ENCODE measurements at places on chromosomes 2 and 18. TPM values are rescaled to one million over a fixed set of nuclear protein-coding genes. Genes with fewer than 3 reads are reported as not detected.

The ALPG gene
- total RNA-seq = not detected

The CHRNA1 gene
- total RNA-seq = 0.10 TPM

The CNDP1 gene
- total RNA-seq = not detected

The CCBE1 gene
- total RNA-seq = 31.1 TPM

The PREB gene
- total RNA-seq = 75.8 TPM

The NEB gene
- total RNA-seq = 0.23 TPM

GRCh38 chr2:182300608-182301007, 126.2 kb downstream of the PDE1A start:
- DNase-seq = no peak

DNA sequence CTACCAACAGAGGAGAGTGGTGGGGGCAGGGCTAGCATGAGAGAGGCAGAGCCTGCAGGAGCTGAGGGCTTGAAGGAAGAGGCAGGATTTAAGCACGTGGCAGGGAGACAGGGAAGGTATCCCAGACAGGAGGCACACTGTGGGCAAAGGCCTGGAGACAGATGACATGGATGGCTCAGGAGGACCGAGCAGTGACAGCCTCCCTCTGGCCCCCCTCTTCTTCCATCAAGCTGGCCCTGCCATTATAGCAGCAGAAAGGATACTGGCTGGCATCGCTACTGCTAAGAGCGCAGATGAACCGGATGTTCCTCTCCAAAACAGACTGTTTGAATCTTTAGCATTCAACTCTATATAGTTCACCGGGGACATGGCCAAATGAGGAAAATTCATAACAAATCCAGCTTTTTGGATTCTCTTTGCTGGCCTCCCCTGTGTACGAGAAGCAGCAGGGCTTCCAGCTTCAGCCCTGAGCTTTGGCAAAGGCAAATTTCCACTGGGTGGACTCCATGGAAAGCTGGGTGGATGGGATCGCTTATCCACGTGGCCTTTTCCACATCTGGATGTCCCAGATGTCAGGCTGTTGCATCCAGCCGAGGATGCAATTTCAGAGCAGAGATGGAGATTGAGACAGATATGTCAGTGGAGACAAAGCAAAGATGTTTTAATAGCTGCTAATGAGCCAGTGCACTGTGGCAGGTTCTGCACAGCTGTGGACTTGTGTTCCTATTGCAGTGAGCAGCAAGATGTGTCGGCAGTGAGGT, 36.2 kb downstream of the CAPN13 start:
- no peak for DNase-seq

GRCh38 chr18:4765401-4765800, 310.3 kb upstream of the DLGAP1 start:
- no peak for DNase-seq

DNA sequence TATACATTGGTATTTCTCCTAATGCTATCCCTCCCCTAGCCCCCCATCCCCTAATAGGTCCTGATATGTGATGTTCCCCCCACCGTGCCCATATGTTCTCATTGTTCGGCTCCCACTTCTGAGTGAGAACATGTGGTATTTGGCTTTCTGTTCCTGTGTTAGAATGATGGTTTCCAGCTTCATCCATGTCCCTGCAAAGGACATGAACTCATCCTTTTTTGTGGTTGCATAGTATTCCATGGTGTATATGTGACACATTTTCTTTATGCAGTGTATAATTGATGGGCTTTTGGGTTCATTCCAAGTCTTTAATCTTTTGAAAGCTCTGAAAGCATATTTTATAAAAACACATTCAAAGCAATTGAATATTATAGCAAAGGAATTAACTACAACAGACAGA, 1169.4 kb upstream of the ZEB2 start:
- no peak for DNase-seq

DNA sequence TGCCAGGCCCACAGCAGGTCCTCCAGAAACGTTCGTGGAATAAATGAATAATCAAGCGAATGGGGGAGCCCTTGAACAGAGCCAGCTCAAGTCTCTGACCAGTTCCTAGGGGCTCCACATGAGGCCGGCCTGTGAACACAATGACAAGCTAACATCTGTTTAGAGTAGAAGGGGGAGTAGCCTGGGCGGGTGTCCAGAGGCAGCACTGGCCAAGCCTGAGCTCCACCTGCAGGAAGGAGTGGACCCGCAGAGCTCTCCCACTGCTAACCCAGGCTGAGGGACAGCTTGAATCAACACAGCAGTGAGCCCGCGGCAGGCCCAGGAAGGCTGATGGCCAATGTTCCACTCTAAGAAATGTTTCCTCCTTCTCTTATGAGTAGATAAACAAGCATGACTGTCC, 234.8 kb upstream of the RAB6C start:
- DNase-seq = no peak

DNA sequence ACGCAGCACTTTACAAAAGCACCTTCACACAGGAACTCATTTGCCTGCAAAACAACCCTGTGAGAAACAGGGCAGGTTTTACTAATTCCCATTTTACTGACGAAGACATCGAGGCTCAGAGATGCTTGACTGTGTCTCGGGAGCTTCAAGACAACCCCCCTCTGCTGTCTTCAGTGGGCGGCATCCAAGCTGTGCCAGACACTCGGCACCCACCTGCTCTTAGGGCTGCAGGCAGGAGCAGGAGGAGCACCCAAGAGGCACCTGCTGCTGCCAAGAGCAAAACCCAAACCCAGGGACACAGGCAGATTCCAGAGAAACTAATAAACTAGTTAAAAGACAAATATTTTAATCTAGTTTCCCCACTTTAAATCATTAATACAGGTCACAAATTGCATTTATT, 67.9 kb downstream of the PPP4R1 start:
- DNase-seq = no peak

DNA sequence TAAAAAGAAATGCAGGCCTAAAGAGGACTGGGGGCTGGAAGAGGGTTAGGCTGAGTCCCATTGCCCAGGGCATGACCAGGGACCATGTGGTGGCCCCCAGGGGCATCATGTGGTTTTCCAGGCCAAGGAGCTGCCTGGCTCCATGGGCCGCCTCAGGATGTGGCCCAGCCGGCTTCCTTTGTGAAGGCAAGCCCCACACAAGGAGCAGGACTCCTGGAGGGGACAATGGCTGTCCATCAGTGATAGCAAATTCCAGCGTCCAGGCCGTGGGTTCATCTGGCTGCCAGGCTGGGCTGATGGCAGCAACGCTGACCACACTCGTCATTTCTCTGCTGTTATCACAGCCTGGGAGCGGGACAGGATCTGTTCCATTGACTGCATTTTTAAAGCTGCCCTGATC, 82.5 kb downstream of the GBX2 start:
- no peak for DNase-seq

DNA sequence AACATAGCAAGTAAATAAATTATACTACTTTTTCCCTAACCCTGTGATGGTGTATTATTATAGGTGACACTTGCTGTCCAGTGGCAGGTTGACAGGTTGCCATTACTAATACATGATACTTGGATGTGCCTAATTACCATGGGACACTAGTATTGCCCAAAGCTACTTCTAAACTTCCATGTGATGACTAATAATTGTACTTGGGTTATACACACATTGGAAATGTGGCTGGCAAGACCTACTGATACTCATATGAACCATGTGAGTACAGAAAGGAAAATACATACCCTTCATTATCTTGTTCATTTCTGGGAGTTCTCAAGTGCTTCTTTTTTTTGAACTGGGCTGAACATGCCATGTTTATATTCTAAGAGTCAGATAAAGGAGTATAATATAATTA, 156.4 kb downstream of the IKZF2 start:
- no peak for DNase-seq

DNA sequence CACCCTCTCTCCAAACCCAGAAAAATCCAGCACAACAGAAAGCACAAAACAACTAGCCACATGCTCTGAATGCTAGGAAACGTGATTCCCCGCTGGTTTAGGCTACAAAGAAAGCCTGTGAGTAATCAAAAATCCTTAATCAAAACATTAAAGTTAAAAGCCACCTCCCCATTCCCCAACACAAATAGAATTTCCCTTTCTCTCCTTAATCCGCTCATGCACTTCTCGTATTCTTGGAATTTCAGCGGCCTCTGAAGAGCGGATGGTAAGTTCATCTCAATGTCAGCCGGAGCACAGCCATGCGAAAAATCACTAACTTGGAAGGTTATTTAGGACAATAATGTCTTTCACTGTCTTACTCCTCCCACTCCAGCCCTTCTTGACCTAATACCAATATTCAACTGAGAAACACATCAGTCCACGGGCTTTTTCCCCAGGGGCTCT, 126.7 kb downstream of the OSBPL1A start:
- DNase-seq = peak; percentile 53

DNA sequence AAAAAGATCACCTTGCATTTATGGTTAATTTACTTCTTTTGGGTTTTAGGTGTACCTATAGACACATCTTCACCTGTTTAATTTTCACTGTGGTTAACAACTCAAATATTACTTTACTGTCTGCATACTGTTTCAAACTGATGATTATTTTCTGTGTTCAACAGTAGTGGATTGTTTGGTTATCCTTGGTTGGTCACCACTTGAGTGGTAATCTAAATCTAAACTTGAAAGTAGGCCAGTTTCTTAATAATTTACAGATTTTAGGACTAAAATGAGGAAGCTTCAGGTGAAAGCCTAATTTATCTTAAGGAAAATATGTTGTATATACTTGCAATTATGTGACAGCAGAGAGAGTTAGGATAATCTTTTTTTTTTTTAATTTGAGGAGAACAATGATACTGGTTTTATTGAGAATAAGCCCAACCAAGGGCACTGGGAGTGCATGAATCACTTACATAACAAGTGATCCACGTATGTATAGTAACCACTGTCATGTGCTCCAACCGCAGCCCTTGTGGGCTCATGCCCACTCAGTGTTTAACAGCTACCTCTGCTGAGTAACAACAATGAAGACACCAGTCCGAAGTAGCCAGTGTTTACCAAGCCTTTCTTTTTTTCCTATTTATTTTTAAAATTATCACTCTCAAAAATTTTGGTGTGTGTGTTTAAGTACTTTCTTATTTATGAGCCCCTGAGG, 31.0 kb upstream of the WDSUB1 start:
- DNase-seq = peak; percentile 81

GRCh38 chr2:234788841-234789240, 163.0 kb upstream of the SH3BP4 start:
- DNase-seq = no peak

GRCh38 chr2:147373800-147374422, 470.9 kb upstream of the ACVR2A start:
- peak; percentile 17 for DNase-seq

DNA sequence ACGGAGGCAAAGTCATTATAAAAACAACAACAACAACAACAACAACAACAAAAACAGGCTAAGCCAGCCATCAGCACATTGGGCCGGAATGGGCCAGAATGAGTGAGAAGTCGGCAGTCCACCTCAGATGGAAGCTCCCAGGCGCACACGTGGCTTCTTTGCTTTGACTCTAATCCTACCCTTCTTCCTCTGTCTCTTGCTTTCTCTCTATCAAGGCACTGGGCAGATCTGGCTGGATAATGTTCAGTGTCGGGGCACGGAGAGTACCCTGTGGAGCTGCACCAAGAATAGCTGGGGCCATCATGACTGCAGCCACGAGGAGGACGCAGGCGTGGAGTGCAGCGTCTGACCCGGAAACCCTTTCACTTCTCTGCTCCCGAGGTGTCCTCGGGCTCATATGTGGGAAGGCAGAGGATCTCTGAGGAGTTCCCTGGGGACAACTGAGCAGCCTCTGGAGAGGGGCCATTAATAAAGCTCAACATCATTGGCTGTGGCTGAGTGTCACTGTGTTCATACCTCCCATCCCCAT, 52.2 kb downstream of the MARCO start:
- DNase-seq = no peak

GRCh38 chr2:84041506-84041905, 417.6 kb downstream of the SUCLG1 start:
- no peak for DNase-seq

- no peak for DNase-seq
Observed at GRCh38 chr18:74623047-74623816, 25.6 kb downstream of the ZNF407 start.

DNA sequence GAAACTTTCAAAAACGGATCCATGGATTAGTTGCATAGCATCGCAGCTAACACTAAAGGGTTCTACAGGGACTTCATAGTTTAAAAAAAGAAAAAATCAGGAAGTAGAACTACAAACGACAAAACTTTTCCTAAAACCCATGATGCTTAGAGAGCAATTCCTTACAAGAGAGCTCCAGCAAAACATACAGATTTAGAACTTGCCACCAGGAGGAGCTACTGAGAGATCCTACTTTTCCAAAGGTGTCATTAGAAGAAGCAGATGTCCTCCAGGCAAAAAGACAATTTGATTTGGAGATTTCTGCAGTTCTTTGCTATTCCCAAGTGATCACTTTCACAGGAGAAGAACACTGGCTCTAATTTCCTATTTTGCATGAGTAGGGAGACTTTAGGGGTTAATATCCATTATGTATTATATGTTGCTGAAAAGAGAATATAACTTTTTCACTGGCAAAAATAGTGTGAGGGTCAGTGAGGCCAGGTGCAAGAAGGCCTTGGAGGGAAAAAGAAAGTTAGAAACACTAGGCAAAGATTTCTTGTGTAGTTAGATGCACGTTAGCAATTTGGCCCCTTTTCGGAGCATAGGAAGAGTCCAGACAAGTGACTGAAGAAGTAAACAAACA, 436.2 kb downstream of the SUCLG1 start:
- peak; percentile 32 for DNase-seq

DNA sequence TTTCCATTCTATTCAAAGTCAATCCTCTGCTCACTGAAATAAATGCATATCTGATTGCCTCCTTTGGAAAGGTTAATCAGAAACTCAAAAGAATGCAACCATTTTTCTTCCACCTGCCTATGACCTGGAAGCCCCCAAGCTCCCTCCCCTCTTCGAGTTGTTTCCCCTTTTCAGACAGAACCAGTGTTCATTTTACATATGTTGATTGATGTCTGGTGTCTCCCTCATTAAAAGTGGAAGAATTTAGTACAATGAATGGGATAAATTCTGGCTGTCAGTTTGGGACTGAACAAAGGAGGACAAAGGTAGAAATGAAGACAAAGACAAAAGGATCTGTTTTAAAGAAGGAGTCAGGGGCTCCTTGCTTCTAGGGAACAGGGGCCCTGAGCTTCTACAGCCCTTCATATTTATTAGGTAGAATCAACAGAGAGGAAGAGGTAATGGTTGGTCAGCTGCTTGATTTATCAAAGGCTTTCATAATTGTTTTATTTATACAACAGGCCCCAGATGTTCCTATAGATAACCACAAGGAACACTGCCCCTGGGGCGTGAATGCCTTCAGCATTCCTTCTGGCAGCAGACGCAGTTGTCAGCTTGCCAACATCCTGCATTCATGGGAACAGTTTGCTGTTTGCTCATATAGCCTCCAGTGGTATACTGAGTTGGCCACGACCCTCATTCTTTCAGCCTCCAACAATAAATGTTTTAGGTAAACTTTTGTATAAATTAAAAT, 949.8 kb upstream of the LRATD1 start:
- peak; percentile 81 for DNase-seq

- DNase-seq = no peak
Observed at GRCh38 chr2:1701556-1702185, 42.6 kb downstream of the PXDN start.
